Germinal center (tissue), 1 donor: ENCODE measurements at places on chromosomes 6 and 20.

GRCh38 chr20:37305079-37305478 is 15.6 kb downstream of the MANBAL start:
- no peak for DNase-seq

DNA sequence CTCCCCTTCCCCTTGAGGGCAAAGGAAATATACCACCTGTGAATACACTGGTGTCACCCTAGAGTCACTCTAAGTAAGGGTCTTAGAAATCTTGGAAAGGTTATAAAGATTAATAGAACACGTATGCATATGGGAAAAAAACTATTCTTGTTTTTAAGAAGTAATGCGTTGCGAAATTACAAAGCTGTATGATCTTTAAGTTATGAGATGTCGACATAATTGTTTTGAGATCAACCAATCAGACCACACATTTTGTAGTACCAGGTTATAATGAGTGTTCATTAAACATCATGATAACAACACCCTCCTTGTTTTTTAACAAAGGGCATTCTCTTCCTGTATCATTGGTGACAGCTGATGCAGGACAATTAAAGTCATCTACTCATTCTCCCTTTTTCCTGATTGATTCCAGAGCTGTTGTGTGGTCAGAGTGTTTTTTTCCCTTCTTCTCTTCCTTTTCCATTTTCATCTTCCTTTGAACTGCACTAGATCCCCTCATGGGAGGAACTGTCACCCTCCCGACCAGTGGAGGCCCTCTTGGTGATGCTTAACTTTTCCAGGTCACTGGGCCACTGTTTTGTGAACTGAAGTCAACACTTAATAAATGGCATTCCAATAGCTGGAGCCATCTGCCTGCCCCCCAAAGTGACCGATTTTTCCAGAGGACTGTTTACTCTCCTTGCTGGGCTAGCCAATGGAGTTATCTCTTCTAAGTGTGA is 37.0 kb downstream of the PRDM1 start:
- DNase-seq = no peak

DNA sequence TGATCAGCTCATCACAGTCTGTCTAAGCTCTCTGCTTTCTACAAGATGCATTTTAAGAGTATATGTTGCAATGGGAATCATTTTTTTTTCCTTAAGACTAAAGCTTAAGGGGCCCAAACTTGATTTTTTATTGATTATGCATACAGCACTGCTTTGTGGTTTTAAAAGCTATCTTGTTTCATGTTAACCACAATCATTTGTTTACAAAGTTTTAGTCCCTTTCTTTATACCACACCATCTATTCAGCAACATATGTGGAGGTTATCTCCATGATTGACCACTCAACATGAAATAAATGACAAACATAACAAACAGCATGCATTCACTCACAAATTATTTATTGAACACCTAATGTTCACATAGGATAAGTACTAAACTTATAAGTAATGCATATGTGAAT is 119.1 kb downstream of the FHL5 start:
- no peak for DNase-seq

- no peak for DNase-seq
Measured at GRCh38 chr6:18835976-18836375, 448.8 kb downstream of the RNF144B start.

- no peak for DNase-seq
Measured at GRCh38 chr20:25193843-25194242, 1.7 kb upstream of the ENTPD6 start.

DNA sequence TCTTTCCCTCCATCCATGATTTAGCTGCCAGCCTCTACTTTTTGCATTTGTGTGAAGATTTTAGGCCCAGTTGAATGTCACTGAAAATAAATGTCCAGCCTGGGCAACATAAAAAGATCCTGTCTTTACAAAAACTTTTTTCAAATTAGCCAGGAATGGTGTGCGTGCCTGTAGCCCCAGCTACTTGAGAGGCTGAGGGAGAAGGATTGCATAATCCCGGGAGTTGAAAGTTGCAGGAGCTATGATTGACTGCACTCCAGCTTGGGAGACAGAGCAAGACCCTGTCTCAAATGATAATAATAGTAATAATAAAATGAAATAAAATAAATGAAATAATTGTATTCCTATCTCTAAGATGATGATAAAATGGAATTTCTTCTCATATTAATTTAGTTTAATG is 5.0 kb upstream of the GFOD1 start:
- DNase-seq = no peak

GRCh38 chr6:150857062-150857944 is 8.2 kb upstream of the MTHFD1L start:
- no peak for DNase-seq

DNA sequence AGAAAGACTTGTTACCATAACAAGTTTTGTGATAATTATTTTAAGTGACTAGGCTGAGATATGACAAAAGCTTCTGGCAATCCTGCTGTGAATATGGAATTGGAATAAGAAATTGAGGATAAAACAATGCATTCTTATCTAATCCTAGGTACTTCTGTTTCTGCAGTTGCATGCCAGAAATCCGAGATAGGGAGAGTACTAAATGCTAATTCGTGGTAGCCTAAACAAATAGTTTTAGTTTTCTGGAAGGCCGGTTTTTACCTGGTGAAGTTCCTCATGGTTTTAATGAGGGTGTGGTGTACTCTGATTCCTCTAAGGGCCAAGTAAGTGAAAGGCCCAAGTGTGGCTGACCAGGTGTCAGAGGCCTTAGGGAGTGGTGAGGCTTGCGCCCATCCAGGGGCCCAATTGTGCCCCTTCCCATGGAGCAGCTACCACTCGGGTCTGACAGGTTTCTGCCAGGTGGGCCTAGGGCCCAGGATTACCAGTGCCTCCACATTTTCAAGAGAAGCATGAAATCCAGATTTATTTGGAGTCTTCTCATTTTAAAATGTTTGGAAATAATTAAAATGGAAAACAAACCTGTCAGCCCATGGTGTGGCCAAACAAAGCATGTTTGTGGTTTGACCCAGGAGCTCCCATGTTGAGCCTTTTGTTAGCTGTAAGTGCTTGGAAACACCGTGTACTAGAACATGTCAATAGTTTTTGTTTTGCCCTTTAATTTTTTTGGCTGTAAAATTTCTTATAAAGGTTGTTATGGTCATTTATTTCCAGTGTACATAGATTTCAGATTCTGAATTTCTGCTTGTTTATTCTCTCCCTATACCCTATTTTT is 6.6 kb downstream of the PLCB4 start:
- DNase-seq = no peak

DNA sequence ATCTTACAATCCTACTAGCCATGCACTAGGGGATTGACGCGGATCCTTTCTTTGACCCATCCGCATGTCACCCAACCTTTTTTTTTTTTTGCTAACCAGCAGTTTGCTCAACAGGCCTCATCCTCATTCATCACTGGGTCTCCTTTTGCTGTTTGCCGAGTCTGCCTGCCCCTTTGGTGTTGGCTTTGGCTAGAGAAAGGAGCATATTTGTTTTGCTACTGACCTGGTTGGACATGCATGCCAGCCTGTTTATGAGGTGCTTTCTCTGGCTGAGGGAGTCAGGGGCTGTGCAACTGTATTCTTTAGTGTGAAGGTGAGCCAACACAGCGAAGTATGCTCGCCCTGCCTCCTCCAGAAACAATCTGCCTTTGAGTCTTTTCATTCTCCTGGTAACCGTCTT is 40.2 kb downstream of the E2F3 start:
- DNase-seq = no peak

- no peak for DNase-seq
Measured at GRCh38 chr6:169791721-169792131, 40.3 kb downstream of the ERMARD start.

- DNase-seq = no peak
Measured at GRCh38 chr6:46655803-46656202, 3.0 kb downstream of the SLC25A27 start.

DNA sequence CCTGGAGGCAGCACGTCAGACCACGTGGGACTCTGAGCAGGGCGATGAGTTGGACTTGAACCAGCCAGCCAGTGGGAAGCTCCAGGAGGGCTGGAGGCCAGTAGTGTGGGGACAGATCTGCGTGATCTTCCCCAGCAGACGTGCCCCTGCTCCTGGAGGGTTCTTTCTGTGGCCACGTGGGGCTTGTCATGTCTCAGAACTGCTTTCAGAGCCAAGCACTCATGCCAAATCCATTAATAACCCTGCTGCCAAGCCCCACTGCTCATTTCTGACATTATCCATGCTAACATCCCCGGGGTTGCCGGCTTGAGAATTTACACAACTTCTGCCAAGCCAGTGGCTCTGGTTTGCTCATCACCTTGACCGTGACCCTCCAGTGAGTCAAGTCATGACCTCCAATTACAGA is 38.3 kb downstream of the SIRPA start:
- DNase-seq = no peak

- DNase-seq = no peak
Measured at GRCh38 chr6:70860045-70860444, 96.8 kb downstream of the B3GAT2 start.

- peak; percentile 24 for DNase-seq
Measured at GRCh38 chr20:49385465-49385864, 97.0 kb downstream of the KCNB1 start.

DNA sequence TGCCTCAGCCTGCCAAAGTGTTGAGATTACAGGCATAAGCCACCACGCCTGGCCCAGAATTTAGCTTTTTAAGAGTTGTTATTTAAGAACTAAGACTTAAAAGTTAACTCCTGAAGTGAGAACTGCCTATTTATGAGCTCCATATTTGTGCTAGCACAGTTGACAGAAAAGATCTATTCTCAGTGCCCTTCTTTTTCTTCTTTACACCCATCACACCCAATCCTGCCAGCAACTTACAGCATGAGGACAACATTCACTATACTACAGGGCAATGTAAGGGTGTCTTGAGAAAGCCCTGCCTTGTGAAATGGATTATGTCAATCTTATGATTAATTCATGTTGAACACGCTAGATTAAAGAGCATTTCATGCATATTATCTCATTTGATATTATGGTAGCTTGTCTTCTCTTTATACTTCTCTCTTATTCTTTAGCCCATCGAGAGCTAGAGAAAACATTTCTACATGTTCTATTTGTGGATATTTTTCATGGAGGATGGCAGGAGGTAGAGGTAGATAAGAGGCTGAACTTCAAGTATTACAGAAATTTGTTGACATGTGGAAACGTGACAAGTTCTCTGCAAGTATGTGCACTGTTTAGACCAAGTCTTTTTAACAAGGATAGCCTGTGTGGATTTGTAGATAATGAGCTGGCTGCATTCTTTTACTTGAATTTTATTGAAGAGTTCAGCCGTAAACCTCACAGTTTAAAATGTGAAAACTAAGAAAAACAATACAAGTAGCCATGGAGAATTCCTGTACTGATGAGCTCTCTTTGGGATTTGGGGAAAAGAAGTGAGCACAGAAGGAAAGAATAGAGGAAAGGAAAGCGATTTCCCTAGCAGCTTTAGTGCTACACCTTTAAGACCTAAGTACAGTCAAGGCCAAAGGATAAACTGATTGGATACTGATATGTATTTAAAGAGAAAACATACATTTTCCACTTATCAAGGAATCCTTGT is 212.2 kb downstream of the ARHGAP18 start:
- DNase-seq = no peak

DNA sequence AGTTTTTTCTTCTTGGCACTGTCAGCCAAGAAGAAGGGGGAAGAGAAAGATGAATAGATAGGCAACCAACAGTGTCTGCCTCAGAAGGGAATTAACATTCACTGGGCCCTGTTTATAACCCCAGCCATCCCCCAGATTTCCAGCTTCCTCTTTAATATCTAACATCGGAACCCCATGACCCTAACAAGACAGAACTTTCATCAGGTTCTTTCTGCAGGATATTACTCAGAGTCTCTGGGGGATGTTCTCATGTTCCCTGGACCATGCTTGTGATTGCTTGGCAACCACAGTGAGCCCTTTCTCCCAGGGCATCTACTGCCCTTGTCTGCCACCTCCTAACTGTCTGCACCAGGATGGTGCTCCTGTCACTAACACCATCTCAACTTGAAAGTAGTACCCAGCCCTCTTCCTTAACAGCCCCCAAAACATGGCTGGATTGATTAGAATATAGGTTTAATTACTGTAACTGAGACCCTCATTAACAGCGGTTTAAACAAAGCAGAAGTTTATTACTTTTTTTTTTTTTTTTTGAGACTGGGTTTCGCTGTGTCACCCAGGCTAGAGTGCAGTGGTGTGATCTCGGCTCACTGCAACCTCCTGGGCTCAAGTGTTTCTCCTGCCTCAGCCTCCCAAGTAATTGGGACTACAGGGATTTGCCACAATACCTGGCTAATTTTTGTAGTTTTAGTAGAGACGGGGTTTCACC is 12.0 kb upstream of the PTPN1 start:
- no peak for DNase-seq
